ENCODE measurements at places on chromosomes 1 and 21.

DNA sequence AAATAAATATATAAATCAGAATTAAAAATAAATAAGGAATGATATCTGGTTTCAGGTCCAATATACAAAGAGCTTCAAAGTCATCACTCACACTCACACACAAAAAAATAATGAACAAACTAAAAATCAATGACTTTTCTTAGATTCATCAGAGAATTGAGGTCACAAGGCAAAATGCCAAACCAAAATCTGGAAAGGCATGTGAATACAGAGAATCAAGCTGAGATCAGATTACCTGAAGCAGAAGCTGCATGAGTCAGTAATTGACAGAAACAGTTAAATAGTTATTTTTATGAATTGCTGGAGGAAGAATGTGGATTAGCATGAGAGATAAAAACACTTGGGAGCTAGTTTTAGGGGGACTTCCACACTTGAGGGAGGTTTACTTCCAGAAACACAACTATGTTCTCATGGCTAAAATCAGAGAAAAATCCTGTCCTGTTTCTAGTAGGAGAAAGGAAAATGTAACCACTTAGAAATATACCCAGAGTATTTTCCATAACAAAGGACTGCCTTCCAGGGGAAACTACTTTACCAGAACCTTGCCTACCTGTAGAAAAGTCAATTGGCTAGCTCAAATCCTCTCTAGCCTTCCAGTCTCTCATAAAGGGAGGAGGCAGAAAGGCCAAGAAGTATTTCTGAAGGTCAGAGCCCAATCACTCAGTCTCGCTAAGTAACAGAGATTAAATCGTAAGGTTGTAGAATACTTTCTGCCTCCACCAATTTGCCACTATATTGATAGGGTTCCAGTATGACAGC, 536.6 kb upstream of the NR5A2 start:
- DNase-seq = no peak

DNA sequence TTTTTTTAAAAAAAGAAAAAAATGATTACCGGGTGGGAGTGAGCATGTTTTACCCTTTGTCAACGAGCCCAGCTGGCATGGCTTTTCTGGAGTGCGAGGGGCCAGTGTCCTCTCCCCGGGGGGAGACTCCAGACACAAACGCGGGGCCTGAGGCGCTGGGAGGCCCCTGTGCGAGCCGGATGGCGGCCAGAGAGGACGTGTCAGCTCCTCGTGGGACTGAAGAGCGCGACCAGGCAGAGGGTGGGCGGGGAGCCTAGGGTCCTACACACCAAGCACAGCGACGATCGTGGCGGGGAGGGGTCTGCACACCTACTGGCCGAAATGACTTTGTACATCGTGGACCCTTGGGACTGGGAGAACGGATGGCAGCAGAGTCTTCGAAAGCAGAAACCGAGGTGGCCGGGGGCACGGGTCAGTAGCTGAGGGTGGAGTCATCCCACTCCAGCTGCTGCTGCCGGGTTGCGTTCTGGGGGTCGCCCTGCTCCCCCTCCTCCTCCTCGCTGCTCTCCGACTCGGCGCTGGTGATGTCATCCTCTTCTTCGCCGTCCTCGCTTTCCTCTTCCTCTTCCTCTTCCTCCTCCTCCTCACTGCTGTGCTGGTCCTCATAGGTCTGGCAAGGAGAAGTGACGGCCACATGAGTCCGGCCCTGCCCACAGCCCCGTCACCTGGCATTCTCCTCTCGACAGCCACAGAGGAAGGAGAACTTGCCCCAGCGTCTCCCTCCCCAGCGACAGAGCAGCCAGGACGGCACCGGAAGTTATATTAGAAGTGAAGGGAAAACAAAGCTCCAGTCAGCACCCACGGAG, 78.8 kb downstream of the PIK3CD start:
- DNase-seq = no peak

DNA sequence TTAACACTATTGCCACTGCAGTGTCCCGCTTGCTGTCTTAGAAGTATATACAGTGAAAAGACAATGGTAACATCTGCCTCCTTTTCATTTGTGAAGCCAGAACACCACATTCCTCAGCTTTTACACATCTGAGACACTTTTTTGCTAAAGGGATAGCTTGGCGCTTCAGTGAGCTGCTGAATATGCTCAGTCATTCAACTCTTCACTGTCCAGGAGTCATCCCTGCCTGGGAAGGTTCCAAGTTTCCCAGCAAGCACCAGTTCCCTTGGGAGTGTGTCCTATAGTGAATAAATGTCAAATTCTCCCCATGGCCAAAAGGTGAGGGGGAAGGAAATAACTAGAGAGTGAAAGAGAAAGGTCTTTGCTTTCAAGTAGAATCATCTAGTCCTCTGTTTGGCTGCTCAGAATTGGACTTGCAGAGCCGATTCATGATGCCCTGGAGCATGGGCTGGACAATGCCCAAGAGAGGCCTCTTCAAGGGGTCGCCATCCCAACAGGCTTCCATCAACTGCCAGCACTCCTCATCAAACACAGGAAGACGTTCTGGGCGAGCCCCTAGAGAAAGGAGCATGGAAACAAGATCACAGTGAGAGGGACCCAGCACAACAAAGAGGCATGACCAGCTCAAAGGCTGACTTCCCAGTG, 25.5 kb upstream of the RBBP5 start:
- no peak for DNase-seq

GRCh38 chr1:51689643-51690042, 72.8 kb downstream of the OSBPL9 start:
- no peak for DNase-seq

DNA sequence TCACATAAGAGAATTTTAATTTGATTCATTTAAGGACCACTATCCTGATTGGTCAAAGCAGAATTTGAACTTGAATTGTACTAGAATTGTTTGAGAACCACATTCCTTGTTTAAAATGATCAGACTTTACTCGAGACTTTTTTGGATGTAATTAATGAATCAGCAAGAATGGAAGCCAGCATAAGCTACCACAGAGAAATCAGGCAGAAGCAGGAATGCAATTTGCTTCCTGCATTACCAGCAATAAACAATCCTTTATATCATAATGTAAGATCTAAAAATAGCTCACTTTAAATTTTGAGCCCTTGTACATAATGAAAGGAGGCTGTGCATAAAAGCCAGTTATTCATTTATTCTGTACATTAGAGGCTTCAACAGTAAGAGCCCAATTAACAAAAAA, 119.8 kb upstream of the BACE2 start:
- no peak for DNase-seq

DNA sequence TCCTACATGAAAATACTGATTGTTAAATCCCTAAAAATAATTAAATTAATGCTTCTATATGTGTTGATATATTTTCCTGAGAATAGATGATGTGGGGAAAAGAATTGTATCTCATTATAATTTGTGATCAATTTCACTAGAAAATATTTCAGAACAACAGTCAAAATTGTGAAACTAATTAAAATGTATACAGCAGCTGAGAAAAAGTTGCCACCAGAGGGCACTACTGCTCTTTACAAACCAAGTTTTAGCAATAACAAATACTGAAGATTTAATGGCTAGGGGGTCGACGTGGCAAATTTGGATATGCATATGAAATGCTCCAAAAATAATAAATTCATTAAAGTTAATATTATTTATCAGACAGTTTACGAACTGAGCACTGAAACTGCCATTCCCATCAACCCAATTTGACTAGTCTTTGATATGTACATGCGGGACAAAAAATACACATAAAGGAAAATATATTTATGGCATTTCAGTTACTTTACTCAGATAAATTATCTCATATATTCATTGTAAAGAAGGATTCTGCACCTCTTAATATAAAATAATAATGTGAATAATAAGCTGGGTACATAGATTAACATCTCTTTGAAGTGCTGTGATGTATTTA, 96.3 kb upstream of the TMPRSS15 start:
- peak; percentile 53 for DNase-seq

DNA sequence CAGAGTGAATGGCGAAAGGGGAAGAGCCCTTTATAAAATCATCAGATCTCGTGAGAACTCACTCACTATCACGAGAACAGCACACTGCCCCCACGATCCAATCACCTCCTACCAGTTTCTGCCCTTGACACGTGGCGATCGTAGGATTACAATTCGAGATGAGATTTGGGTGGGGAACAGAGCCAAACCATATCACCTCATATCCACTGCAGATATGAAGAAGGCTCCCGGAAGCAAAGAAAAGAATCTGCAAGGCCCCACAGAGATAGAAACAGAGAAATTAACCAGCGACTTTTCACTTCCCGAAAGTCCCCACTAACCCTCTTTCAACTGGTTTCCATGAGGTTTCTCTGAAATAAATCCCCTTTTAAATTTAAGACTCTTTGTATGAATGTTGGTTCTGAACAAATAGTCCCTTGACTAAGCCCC, 86.2 kb upstream of the IRF2BP2 start:
- DNase-seq = no peak

- DNase-seq = no peak
Observed at GRCh38 chr1:69269491-69269890, 298.2 kb upstream of the LRRC7 start.

GRCh38 chr1:229643996-229644745, 18.1 kb downstream of the URB2 start:
- DNase-seq = no peak

DNA sequence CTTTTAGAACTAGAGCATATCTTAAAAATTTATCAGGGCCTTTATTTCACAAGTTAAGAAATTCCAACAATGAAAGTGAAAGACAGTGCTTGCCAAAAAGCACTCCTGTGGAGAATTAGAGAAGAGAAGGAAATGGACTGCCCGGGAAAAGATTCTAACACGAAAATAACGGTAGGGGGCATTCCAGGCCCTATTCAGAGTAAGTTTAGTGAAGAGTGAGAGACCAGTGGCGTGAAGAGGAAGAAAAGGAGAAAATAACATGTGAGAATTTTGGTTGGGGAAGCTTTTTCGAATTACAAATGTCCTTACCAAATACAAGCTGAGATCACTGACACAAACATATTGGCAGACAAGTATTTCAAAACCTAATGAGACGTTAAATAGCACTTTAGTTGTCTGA, 38.4 kb upstream of the RBM34 start:
- no peak for DNase-seq

DNA sequence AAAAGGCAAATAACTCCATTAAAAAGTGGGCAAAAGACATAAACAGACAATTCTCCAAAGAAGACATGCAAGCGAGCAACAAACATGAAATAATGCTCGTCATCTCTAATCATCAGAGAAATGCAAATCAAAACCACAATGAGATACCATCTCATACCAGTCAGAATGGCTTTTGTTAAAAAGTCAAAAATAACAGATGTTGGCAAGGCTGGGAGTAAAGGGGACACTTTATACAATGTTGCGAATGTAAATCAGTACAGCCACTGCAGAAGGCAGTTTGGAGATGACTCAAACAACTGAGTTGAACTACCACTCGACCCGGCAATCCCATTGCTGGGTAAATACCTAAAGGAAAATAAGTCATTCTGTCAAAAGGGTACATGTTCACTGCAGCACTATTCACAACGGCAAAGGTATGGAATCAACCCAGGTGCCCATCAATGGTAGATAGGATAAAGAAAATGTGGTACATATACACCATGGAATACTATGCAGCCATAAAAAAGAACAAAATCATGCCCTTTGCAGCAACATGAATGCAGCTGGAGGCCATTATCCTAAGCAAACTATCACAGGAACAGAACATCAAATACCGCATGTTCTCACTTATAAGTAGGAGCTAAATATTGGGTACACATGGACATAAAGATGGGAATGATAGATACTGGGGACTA, 25.9 kb downstream of the TSPAN2 start:
- DNase-seq = peak; percentile 37

- DNase-seq = no peak
Observed at GRCh38 chr1:232016616-232017015, 390.0 kb downstream of the DISC1 start.

DNA sequence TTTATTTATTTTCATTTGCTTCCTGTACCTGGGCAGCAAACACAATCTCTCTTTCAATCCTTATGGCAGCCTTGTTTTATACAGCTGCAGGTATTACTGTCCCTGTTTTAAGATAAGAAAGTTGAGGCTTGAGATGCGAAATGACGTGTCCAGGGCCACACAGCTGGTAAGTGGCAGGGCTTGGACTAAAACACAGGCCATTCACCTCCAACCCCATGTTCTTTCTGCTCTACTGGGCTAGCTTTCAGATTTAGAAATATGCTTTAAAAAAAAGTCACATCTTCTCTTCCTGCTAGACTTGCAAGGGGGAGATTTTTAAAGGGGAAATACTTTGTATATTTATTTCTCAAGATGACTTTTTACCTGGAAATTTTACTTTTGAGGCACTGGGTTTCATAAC, 62.8 kb downstream of the CNST start:
- no peak for DNase-seq

- DNase-seq = no peak
Observed at GRCh38 chr1:215835951-215836350, 268.8 kb downstream of the KCTD3 start.

DNA sequence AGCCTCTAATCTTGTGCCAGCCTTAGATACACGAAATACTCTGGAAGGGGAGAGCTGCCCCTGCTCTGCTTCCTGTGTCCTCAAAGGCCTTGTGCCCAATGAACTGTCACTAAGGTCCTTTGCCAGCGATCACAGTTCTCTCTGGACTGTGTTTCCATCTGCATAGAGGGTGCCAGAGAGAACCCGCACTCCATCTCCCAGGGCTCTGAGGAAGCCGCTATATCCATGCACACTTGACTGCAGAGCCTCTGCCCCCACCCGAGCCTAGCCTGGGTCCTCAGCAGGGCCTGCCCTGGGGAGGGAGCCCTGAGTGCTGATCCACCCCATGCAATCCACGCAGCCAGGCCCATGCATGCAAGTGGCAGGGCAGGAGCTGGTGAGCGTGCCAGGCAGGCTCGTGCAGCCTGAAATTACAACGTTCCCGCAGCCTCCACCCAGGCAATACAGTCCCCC, 30.6 kb upstream of the KIF21B start:
- no peak for DNase-seq

DNA sequence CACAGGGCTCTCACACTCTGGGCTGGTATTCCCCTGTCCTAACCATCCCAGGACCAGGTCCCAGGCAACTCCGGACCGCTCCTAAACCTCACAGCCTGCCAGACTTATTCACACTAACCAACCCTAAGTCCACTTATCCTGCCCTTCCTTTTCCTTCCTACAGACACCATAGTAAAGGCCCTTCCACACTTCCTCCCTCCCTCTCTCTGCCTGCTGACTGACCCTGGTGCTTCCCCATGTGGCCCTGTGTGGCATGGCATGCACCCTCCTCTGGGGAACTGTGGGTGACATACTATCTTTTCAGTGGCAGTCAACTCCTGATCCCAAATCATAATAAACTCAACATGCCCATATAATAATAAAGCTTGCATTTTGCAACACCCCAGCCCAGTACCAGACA, 155.1 kb upstream of the DNAH14 start:
- peak; percentile 19 for DNase-seq

DNA sequence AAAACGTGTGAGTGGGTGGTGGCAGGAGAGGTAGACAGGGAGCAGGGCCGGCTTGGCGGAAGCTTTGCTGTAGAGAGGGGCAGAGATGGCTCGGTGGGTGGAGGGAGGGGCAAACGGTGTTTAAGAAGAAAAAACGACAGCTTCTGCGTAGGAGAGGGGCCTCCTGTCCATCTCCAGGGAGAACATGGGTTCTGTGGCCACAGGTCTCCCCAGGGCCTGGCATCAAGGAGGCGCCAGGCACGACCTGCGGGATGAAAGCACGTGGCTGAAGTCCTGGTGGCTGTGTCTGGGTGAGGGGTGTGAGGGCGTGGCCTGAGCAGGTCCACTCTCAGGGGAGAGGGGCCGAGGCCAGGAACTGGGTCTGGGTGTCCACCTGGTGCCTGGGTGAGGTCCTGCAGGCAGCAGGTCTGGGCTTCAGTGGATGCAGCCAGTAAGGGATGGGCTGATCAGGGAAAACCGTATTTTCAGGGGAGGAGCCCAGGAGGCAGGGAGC, 940 bp upstream of the PRKCZ start:
- DNase-seq = no peak

GRCh38 chr1:15249081-15249480, 2.1 kb downstream of the FHAD1 start:
- peak; percentile 75 for DNase-seq

- DNase-seq = no peak
Observed at GRCh38 chr1:178417858-178418257, 78.9 kb downstream of the CLEC20A start.

Measured in DND-41 (cell line).